ENCODE measurements at places on chromosomes 2 and 18. TPM values are rescaled to one million over a fixed set of nuclear protein-coding genes. Genes with fewer than 3 reads are reported as not detected.

ACTG2 gene
- 0.52 TPM for total RNA-seq

TMEM37 gene
- total RNA-seq: 22.1 TPM

STON1 gene
- 24.1 TPM for total RNA-seq

GRCh38 chr2:207484444-207485391 lies 45.0 kb upstream of the CREB1 start:
- no peaks in the 10 kb centered on the region for H3K36me3 ChIP-seq
- H3K4me1 ChIP-seq: peaks cover 5% of the 10 kb centered on the region
- no peak overlapping the region for H3K27ac ChIP-seq
- no peak overlapping the region for H3K4me3 ChIP-seq
- no peak for DNase-seq

- H3K4me1 ChIP-seq: no peaks in the 10 kb centered on the region
- no peaks in the 10 kb centered on the region for H3K27me3 ChIP-seq
- no peak overlapping the region for H3K4me3 ChIP-seq
- no peak for DNase-seq
Measured at GRCh38 chr18:32238635-32239268, 48.9 kb downstream of the MEP1B start.

- no peaks in the 10 kb centered on the region for H3K36me3 ChIP-seq
- H3K4me1 ChIP-seq: no peaks in the 10 kb centered on the region
- DNase-seq: no peak
- no peaks in the 10 kb centered on the region for H3K27me3 ChIP-seq
Measured at GRCh38 chr2:19667085-19667484, 234.7 kb downstream of the TTC32 start.

DNA sequence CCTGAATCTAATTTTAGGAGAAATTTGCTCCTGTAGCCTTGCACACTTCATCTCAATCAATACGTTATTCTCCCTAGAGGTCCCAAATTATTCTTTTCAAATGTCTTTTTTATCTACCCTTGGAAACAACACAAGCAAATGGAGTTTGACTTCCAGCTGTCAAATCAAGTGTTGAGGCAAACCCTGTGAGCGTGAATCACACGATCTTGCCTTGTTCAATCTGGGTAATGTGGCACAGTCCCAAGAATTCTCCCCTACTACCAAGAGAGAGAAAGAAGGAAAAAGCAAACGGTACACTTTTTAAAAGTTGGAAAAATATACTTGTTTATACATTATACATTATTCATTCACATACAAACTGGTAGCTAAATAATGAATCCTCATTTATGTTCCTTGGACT lies 2035.3 kb upstream of the CELF4 start:
- H3K27me3 ChIP-seq: no peaks in the 10 kb centered on the region
- H3K36me3 ChIP-seq: no peaks in the 10 kb centered on the region
- DNase-seq: no peak
- H3K4me1 ChIP-seq: no peaks in the 10 kb centered on the region

- H3K4me3 ChIP-seq: no peak overlapping the region
- H3K27ac ChIP-seq: no peak overlapping the region
- no peaks in the 10 kb centered on the region for H3K27me3 ChIP-seq
- DNase-seq: peak; percentile 54
- H3K4me1 ChIP-seq: peaks cover 7% of the 10 kb centered on the region
Measured at GRCh38 chr18:11654736-11655605, 34.1 kb upstream of the GNAL start.
